ENCODE measurements at places on chromosomes 2 and 18. TPM values are rescaled to one million over a fixed set of nuclear protein-coding genes. Genes with fewer than 3 reads are reported as not detected.

DNA sequence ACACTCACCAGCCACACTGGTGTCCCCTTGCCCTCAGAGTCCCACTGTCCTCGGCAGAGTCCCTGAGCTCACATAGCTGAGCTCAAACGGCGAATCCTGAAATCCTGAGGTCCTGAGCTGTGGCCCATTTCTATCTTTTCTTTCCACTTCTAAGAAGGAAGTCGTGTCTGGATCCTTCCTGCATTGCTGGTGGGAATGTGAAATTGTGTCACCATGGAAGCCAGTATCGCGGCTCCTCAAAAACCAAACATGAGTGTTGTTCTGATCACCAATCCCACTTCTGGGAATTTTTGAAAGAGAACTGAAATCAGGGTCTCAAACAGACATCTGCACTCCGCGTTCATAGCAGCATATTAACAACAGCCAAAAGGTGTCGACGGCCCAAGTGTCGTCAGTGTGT is 244.7 kb downstream of the EIPR1 start:
- DNase-seq: no peak

DNA sequence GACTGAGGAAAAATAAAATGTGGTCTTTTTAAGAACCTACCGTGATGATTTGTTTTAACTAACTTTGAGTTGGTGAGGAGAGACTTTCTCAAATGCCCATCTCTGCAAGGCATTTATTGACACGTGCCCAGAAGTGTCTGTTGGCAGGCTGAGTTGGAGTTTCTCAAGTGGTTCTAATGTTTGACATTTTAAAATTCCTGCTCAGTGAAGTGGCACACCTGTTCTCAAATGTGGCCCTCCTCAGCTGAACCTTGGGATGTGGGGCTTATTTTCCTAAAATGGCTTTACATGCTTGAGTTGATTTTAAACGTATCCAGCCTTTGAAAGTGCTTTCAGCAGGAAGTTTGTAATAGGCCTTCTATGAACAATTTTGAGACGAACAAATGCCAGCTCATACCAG is 876 bp upstream of the CAVIN2 start:
- no peak for DNase-seq

Gene AQP12B
- under 0.01 TPM for total RNA-seq

Gene WDR35
- total RNA-seq: 9.2 TPM

DNA sequence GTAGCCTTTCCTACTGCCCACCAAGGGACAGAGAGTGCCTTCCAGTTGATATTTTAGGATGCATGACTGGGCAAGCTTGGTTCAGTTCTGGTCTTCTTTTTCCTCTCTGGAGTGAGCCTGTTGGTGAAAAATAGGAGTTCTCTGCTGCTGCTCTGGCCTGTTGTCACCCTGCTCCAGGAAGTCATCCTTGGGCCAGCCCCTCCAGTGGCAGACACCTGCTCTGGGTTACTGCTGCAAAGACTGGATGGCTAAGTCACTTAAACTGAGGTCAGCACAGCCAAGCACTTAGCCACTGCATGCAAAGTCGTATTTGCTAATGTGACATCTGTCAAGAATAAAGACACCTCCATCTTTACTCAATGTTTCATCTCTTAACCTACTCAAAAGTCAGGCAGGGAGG is 219.6 kb upstream of the ID2 start:
- no peak for DNase-seq

Gene NOSTRIN
- total RNA-seq: 0.27 TPM

DNA sequence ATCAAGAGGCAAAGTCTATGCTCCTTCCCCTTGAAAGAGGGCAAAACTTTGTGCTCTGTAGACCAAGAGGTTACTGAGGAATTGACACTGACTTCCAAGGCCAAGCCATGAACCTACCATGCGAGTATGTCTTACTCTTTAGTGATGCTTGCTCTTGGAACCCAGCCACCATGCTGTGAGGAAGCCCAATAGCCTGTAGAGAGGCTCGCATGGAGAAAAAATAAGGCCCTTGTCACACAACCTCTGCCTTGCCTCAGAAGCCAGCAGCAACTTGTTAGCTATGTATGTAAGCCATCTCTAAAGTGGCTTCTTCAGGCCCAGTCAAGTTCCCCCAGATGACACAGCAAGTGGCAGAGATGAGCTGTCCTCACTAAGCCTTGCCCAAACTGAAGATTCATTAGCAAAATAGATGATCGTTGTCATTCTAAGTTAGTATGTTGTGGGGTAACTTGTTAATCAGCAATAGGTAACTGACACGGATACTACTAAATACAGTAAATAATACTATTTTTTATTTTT is 66.1 kb upstream of the RGPD5 start:
- DNase-seq: no peak

Gene FHL2
- total RNA-seq: 31.8 TPM

GRCh38 chr2:209141818-209142217 is 282.0 kb upstream of the MAP2 start:
- DNase-seq: no peak

- DNase-seq: no peak
Observed at GRCh38 chr18:23992089-23992940, 22.2 kb upstream of the TTC39C start.

Gene CCDC85A
- total RNA-seq: 0.27 TPM

GRCh38 chr2:105100046-105100840 is 62.4 kb downstream of the MRPS9 start:
- DNase-seq: no peak

- no peak for DNase-seq
Observed at GRCh38 chr2:54773838-54774237, 50.4 kb downstream of the EML6 start.

DNA sequence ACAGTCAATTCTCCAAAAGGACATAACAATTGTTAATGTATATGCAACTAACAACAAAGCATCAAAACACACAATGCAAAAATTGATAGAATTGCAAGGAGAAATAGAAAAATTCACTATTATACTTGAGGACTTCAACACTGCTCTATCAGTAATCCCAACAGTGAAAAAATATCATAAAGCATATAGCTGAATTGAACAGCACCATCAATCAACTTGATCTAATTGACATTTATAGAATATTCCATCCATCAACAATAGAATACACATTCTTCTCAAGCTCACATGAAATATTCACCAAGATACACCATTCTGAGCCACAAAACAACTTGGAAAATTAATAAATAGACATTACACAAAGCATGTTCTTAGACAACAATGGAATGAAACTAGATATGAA is 60.1 kb upstream of the ASXL3 start:
- no peak for DNase-seq

- DNase-seq: no peak
Observed at GRCh38 chr2:108541451-108541850, 7.2 kb downstream of the LIMS1 start.

All from hematopoietic multipotent progenitor cell (in vitro differentiated cells).